ENCODE measurements at places on chromosomes 11 and 22.

- DNase-seq, result no peak
Observed at GRCh38 chr11:122375687-122376399, 259.8 kb upstream of the BLID start.

DNA sequence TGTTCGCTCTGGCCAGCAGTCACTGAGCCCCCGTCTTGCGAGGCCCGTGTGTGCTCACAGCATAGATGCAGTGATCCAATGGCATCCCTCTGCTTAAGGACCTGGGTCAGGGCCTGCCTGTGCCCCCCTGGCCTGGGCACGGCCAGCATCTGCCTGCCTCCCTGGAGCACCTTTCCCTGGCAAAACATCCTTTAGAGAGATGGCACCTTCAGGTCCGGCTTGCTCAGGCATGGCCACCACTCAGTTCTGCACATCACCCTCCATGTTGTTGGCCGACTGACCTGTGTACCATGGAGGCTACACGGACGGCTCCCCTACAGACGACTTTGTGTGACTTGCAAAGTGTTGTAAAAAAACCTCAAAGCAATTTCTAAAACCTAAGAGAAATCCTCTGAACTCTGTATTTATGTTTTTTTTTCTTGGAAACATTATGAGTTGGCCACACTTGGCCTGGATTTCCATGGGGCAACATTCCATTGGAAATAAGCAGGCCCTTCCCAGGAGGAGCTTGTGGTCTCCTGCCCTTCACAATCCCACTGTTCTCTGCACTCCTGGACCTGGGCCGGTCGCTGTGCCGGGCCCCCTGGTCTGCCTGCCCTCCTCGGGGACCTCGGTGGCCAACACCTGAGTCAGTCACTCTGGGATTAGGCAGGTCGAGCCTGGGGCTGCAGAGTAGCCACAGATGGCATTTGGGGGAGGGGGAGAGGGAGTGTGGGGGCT is 592.4 kb downstream of the TBC1D22A start:
- no peak for DNase-seq

DNA sequence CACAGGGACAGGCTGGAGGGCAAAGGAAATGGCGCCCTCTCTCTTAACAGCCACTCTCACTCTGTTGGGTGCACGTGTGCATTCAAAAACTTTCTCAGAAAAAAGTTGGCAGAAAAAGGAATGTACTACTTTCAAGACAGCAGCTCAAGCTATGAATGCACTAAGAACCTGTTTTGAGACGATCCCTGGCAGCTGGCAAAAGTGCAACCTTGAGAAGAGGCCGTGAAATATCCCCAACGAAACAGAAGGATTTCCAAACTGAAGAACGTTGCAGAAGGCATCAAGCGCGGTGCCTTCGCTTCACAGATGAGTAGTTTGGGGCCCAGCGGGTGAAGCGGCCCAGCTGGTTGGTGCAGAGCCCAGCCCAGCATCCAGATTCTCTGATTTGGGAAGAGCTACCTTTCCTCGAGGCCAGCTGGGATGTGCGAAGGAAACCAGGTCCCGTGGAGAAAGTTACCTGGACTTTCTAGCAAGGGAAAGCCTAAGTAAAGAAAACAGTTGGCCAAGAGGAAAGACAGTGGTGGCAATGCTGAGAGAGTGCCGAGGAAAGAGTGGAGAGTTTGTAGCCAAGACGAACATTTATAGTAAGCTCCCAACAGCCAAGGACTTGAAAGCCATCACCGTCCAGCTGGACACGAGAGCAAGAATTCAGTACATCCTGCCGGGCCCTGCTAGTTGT is 16.3 kb downstream of the IFT27 start:
- no peak for DNase-seq

- DNase-seq, result no peak
Observed at GRCh38 chr11:92642177-92642931, 327.1 kb upstream of the MTNR1B start.

DNA sequence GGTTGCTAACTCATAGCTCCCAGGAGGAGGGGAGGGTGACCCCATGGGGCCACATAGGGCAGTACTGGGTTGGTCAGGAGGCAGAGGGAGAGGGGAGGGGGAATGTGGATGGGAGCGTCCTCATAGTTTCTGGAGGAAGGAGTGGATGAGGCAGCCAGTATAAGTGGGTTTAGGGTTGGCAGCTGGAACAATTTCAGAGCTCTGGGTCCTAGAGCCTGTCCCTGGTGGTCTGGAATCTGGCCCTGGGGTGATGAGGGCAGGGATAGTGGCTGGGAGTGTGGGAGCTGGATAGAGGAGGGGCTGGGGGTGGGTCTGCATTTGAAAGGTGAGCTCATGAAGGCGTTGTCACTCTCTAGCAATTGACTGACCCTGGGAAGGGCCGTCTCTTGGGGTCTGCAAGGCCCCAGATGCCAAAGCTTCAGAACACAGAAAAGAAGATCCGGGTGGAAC is 5.3 kb upstream of the MRGPRG start:
- DNase-seq, result no peak

DNA sequence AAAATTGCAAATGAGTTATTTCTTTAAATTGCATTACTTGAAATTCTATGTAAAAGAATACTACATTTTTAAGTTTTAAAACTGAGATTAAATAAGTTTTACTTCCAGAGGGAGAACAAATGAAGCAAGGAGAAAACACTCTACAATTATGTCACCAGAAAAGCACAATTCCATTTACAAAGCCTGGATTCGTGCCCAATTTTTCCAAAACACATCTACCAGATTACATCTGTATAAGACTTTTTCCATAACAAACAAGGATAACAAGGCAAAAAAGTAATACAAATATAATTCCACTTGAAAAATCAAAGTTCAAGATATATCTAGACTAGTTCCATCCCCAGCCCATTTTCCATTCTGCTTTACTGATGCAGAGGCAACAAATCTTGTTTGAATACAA is 40.5 kb downstream of the MTMR2 start:
- no peak for DNase-seq

DNA sequence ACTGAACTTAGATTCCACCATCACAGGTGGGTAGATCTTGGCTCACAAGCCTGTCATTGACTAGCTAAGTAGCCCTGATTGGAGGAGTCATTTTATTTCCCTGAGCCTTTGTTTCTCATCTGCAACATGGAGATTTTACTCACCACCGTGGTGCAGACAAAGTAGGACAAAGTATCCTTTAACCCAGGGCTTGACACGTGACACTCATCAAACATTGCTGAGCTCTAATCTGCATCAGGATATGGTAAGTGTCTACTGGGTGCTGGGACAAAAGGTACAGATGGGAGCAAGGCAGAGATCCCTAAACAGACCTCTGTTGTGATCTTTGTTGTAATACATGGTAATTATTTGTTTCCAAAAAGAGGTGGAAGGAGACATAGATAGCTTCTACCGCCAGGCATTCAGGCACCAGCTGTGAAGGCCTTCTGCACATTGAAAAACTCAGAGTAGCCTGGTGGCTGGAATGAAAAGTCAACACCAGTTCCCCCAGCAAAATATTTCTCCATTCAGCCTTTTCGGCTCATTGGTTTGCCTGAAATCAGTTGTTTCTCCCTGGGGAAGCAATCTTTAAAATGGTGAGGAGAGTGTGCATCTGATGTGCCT is 18.3 kb upstream of the MICAL2 start:
- DNase-seq, result no peak

DNA sequence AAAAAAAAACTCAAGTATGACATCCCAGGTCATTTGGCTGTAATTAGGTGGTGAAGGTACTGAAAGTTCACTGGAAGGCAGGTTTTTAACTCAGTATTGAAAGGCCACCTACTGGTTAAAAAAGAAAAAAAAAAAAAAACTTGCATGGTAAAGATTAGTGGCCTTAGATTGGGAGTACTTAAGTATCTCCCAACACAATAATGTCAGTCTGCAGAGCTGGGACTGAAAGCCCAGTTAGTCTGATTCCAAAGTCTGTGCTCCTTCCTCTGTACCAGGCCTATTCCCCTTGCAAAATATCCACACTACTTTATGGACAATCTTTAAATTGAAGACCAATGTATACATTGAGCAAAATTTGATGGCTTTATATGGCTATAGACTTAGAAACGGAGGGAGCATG is 85.5 kb downstream of the NOX4 start:
- DNase-seq, result no peak

- DNase-seq, result no peak
Observed at GRCh38 chr22:31354515-31354914, 8.4 kb upstream of the PATZ1 start.

DNA sequence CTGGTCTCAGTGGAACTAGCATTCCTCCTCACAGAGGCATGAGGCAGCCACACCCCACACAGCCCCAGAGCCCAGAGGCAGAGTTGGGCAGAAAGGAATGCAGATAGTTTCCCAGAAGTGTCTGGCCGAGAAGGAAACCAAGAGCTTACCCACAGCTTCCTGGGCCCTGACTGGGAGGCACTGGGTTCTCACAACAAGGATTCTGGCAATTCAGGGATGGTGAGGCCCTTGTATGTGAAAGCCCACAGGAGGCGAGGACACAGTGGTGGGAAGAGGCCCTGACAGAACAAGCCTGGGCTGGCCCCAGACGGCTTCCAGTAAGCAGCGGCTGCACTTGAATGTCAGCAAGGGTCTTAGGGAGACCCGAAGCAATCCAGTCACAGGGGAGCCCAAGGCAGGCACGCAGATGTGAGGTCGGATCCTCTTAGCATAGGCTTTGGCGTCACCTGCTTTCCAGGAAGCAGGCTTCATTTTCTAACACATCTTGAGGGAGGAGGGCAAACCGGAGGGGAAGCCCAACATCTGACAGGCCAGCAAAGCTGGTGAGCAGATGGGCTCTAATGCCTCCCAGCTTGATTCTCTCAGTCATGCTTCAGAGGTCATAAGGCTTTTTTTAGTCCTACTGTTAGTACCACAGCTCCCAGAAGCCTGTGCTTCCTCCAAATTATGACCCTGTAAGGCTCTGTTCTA is 78.3 kb upstream of the AKIP1 start:
- no peak for DNase-seq

DNA sequence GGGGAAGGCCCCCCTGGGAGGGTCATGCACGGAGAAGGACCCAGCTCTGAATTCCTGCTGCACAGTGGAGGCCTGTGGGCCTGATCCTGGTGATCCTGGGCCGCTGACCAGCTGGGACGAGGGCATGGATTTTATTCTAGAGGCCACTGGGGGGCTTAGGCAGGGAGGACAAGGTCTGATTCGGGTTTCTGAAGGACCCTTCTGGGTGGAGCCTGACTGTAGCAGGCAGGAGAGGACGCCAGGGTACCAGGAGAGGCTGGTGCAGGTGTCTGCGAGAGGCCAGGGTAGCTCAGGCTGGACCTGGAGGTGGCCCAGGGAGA is 31.3 kb downstream of the MPPED1 start:
- no peak for DNase-seq

DNA sequence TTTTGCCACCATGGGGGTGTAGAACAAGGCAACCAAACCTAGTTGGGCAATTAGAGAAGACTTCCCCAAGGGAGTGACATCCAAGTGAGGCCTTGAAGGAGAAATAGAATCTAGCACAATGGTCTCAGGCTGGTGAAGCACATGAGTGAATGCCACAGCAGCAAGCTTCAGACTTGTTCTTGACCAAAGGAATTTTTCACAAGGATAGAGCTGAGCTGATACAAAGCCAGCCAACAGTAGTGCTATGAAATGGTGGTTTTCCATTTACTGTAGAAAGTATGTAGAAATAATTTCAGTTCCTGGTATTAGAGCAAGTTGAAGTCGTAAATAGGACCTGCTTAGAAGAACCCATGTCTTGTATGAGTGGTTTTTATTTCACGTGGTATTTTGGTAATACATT is 148.3 kb upstream of the RASSF10 start:
- DNase-seq, result no peak

GRCh38 chr22:45208993-45209838 is 31.5 kb downstream of the KIAA0930 start:
- DNase-seq, result peak; percentile 25

GRCh38 chr11:26350002-26350401 is 18.1 kb downstream of the ANO3 start:
- DNase-seq, result no peak

Data from CD4-positive, alpha-beta T cell treated with Interleukin-21 for 1 hour (primary cell).